ENCODE measurements at places on chromosomes 13 and 19.

- DNase-seq = no peak
Measured at GRCh38 chr19:15197275-15197941, 3.4 kb downstream of the NOTCH3 start.

DNA sequence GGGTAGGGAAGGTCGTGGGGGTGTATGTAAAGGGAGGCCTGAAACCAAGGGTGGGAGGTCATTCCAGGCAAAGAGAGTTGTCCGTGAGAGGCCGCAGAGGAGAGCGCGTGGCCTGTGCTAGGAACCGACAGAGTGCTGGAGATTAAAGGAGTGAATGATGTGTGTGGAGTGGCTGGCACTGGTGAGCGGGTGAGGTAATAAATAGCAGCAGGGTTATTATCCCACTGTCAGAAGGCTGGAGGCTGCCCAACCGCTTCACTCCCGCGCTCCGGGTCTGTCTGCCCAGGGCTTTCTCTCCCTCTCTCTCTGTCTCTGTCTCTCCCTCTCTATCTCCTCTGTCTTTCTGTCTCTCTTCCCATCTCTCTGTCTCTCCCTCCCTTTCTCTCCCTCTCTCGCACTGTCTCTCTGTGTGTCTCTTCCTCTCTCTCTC, 17.4 kb downstream of the ZNF579 start:
- DNase-seq = no peak

DNA sequence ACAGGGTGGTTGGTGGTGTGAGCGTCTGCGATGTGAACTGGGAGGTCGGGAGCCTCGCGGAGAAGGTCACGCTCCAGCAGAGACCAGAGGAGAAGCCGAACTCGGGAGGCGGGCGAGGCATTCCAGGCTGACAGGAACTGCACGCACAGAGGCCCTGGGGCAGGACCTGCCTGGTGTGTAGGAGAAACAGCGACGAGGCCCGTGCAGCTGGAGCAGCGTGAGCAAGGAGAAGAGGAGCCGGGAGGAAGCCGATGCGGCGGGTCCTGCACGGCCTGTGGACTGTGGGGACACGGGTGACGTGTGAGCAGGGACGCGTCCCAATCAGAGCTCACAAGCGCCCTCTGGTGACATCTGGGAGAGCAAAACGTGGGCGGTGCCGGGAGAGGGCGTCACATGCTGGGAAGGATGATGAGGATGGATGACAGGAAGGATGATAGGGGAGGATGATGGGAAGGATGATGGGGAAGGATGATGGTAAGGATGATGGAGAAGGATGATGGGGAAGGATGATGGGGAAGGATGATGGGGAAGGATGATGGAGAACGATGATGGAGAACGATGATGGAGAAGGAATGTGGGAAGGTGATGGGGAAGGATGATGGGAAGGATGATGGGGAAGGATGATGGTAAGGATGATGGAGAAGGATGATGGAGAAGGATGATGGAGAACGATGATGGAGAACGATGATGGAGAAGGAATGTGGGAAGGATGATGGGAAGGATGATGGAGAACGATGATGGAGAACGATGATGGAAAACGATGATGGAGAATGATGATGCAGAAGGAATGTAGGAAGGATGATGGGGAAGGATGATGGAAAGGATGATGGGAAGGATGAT, 16.1 kb upstream of the MADCAM1 start:
- no peak for DNase-seq

DNA sequence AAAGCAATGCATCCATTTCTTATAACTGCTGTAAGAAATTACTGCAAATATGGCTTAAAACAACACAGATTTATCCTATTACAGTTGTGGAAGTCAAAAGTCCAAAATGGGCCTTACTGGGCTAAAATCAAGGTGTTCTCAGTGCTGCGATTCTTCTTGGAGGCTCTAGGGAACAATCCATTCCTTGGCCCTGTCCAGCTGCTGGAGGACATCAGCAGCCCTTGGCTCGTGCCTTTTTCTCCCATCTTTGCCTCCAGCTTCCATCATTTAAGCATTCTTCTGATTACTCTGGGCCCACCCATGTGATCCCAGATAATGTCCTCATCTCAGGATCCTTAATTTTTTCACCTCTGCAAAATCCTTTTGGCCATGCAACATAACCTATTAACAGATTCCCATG, 607.1 kb downstream of the DCT start:
- DNase-seq = no peak

GRCh38 chr13:48603375-48603774, 50.4 kb upstream of the CYSLTR2 start:
- DNase-seq = no peak

DNA sequence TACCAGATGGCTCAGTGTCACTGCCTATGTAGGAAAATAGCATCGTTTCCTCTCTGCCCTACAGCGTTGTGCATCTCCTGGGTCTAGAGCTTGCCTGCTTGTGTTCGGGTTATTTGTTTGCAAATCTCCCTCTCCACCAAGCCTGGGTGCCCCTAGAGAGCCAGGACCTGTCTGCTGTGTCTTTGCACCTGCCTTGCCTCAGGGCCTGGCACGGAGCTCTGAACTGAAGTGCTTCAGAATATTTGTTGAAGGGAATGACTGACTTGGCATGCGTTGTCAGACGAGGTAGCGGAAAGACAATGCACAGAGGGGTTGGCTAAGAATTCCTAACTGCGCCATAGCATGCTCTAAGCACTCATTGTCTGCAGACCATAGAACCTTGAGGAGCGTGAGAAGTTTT, 263.4 kb downstream of the FGF9 start:
- no peak for DNase-seq

DNA sequence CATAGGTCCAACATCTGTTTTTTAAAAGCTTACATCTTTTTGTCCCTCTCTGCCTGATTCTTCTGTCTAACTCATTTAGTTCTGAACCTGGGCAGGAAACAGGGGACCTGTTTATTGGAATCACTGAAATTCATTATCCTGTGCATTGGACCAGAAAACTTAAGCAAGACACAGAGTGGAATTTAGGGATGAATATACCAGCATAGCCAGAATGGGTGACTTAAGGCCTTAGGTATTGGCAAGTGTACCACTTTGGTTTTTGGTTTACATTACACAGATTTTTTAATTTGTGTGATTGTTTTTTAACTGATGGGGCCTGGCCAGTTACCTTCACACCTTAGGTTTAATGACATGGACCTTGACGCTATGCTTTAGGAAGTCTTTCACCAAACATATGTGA, 232.5 kb downstream of the GPC5 start:
- no peak for DNase-seq

DNA sequence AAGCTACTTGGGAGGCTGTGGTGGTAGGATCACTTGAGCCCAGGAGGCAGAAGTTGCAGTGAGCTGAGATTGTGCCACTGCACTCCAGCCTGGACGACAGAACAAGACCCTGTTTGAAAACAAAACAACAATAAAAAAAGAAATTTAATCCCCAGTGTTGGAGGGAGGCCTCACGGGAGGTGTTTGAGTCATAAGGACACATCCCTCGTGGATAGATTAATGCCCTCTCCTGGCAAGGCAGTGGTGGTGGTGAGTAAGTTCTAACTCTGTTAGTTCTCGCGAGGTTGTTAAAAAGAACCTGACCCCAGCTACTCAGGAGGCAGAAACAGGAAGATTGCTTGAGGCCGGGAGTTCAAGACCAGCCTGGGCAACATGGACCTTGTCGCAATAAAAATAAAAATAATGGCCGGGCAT, 27.6 kb upstream of the SIN3B start:
- DNase-seq = no peak

- no peak for DNase-seq
Measured at GRCh38 chr13:49020940-49021553, 45.3 kb downstream of the FNDC3A start.

DNA sequence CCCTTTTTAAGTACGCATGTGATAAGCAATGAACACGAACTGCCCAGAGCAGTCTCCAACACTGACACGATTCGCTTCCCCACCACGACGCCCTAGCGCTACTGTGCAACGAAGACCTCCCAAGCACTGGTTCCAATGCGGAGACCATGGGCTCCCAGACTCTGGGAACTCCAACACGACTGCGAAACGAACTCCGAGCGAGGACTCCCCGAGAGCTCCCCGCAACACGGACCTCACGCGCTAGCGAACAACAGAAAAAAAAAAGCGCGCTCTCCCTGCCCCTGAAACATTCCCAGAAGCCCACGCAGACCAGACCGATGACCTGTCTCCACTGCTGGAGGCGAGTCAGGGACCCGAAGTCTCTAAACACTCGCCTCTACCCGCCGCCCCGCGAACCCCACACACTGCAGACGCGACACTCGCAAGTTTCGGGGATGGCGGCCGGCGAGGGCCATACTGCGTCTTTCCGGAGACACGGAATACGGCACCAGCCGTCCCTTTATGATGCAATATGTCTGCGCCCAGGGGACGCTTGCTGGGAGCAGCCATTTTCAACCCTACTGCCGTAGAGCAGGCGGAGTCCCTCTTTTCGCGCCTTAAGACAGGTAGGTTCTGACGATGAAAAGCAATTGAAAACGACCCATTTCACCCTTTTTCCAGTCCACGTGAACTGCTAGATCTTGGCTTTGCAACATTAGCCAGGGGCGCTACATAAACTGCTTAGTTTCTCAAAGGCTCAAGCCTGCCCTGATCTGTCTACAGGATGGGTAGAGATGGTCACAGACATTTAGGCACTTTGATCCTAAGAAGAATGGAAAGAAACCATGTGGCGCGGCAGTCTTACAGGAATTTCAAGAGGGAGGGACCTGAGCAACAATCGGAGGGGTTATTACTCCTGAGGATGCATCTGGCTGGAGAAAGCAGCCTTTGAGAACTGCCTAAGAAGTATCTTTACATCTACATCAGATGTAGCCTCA, at the start of gene ZNF577:
ZNF577 (minus strand) TSS at position 430 of the 977 bp plus-strand sequence. CDS start 7,569 bp downstream, outside the sequence.
- DNase-seq = peak; percentile 62

GRCh38 chr19:39052846-39053245, 20.5 kb upstream of the FBXO27 start:
- DNase-seq = no peak
